NCI-H2081 treated with DMSO at 0.1 percent for 48 hours (cell line): ENCODE measurements at places on chromosomes 1 and 21.

DNA sequence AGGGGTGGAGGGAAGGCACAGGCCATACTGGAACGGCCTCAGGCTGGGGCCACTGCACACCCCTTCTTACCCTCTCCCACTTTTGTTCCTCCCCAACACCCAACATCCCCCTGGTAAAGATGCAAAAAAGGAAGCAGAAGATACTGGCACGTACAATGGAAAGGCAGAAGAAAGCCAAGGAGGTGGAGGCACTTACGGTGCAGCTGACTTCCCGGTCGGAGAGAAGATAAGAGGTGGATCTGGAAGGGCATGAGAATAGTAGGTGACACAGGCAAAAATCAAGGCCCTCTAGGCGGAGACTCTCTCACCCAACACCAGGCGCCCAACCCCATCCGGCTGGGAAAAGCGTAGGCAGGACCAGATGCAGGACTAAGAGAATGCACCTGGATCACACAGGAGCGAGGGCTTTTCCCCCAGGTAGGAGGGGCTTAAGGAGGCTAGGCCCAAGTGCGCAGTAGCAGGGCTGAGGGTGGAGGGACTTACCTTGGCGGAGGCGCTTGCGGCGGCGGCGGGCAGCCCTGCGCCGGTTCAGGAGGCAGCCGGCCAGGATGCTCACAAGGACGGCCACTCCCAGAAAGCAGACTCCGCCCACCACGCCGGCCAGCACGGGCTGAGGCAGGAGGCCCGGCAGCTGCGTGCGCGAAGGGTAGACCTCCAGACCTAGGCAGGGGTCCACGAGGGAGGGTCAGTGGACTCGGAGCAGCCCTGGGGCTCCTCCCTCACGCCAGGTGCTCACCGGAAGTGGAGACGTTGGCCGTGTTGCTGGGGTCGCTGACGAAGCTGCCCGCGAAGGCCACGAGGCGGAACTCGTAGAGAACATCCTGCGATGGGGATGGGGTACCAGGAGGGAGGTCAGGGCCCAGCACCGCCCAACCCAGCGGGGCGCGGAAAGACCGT is 4.1 kb upstream of the TAGLN2 start:
- DNase-seq, result no peak

GRCh38 chr21:33684923-33685560 is 42.7 kb downstream of the ITSN1 start:
- no peak for DNase-seq

- no peak for DNase-seq
Measured at GRCh38 chr1:113675302-113675701, 84.0 kb downstream of the PHTF1 start.

- DNase-seq, result no peak
Measured at GRCh38 chr1:200838676-200839445, 33.9 kb upstream of the GPR25 start.

- DNase-seq, result no peak
Measured at GRCh38 chr1:192980856-192981255, 78.3 kb downstream of the UCHL5 start.

GRCh38 chr1:167770127-167770526 is 48.3 kb downstream of the MPZL1 start:
- DNase-seq, result no peak

- DNase-seq, result no peak
Measured at GRCh38 chr1:2429780-2430591, 17.6 kb upstream of the PEX10 start.

DNA sequence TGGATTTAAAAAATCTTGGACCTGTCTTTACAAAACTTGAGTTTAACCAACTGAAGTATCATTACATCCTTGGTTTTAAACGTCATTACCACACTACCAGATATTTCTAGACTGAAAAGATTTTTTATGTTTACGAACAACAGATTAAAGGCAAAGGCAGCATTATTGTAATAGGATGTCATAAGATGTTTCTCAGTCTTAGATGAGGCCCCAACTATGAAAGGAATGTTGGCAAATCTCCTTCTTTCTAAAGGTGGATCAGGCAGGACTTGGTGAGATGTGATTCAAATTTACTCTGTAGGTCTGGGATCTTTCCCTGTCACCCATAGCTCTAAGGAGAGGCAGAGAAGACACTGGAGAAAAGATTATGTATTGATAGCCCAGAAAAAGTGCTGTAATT is 417.9 kb downstream of the PTBP2 start:
- DNase-seq, result no peak

DNA sequence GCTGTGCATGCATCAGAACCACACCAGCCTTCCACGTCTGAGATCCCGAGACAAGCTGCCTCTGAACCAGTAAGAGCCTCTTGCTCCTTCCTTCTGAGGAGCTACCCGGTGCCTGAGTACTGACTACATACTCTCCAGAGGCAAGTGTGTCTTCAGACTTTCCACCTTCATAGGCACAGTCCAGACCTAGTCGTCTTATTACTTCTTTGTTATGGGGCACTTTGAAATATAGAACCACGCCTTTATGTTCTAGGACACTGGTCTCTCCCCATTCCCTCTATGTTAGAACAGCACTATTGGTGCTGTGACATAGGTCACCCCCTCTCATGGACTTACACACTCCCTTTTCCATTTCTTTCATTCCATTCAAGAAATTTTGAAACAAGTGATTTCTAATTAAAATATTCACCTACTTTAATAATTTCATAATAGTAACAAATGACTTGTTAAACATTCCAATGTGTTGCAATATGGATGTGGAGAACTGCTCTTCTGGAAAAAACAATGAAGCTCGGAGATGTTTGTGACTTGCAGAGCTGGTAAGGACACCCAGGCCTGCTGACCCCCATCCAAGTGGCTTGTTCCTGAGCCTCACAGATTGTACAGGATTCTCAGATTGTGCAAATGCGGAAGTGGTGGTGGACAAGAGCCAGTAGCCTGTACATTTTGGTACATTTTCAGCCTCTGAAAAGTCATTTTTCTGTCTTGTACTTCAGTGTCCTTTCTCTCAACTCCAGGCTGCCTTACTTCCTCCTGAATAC is 76.1 kb upstream of the SIPA1L2 start:
- DNase-seq, result no peak

DNA sequence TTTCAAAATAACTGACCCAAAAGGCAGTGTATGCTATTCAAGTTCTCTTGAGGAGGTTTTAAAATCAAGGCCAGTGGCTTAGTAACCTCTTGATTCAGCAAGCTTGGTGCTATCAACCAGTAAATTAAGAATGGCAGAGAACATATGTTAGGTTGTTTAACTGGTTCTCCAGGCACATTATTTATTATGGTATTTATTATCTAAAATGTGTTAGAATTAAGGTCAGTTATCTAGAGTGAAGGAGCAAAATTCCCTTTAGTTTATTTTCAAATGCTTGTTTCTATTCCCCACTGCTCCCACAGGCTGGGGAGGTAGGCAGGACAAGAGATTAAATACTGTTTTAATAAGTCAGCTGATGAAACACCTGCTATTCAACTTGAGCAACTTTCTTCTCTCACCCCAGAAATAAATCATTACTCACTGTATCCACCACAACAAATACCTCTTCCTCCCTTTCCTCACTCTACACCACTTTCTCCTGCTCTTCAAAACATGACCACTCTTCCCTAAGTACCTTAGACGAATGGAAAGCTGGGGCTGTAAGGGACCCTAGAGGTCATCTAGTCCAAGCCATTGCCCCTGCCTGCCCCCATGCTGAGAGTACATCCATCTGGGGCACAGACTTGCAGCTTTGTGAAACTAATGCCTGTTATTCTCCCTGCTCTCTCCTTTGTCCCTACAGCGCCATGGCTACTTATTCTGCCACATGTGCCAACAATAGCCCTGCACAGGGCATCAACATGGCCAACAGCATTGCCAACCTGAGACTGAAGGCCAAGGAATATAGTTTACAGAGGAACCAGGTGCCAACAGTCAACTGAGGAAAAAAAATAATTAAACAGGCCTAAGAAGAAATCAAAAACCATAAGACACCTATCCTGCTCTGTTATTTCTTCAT is 71.7 kb downstream of the PRRX1 start:
- DNase-seq, result no peak

DNA sequence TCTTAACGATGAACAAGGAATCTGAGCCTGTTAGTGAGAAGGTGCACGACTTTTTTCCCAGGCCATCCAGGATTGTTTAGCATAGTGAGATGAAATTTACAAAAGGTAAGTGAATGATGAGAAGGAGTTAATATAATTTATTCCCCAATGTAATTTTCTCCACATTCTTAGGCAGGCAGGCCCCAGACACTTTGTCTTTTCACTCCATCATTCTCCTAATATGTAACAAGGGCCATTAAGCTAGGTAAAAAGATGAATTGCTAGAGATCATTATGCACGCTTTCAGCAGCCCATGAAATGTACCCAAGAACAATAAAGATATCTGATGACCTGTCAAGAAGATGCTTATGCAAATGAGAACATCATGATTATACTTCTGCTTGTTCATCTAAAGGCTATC is 24.1 kb downstream of the NIBAN1 start:
- no peak for DNase-seq

DNA sequence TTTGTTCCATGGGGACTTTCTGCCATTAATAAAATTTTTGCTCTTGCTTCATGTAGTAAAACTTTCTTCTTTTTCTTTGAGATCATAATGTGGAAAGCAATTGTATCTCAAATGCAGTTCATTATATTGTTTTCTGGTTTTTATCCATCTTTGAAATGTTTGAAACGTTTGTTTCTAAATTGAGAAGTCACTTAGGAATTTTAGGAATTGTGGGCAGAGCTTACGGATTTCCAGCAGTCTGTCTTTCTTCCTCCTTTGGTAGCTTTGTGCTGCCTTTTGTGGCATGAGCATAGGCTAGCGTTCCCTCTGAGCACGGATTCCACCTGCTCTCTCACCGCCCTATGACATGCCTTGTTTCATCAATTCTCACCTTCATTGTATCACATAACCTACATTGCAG is 2.9 kb upstream of the ST6GALNAC5 start:
- no peak for DNase-seq

- no peak for DNase-seq
Measured at GRCh38 chr21:26840201-26840600, 5.0 kb downstream of the ADAMTS1 start.

GRCh38 chr1:38088791-38089190 is 42.2 kb upstream of the POU3F1 start:
- DNase-seq, result no peak

GRCh38 chr1:161206411-161207140 is 4.4 kb downstream of the NDUFS2 start:
- no peak for DNase-seq

- DNase-seq, result no peak
Measured at GRCh38 chr1:1166642-1167397, 6.9 kb upstream of the TTLL10 start.

DNA sequence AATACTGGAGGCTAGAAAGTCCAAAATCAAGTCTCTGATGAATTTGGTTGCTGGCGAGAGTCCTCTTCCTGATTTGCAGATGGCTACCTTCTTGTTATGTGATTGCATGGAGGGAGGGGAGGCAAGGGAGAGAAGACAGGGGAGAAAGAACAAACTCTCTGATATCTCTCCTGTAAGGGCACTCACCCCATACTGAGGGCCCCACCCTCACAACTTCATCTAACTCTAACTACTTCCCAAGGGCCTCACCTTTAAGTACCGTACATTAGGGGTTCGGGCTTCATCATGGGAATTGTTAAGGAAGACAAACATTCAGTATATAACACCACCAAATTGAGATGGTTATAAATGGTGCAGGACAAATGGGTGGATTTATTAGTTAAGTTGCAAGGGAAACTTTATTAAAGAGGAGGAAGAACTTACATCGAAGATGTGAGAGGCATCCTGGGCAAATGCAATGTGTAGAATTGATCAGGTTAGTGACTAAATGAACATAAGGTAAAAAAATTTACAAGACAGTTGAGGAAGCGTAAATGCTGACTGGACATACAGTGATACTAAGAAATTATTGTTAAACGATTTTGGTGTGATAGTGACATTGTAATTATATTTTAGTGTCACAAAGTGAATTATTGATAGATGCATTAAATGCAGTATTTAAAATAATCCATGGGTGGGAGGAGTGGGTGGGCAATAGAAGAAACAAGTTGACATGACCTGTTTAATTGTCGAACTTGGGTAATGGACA is 10.6 kb downstream of the OR2B11 start:
- no peak for DNase-seq

- no peak for DNase-seq
Measured at GRCh38 chr21:45583831-45584509, 41.7 kb upstream of the SLC19A1 start.

- DNase-seq, result no peak
Measured at GRCh38 chr1:18919956-18920355, 17.6 kb upstream of the ALDH4A1 start.

- DNase-seq, result no peak
Measured at GRCh38 chr1:211382182-211382713, 55.6 kb downstream of the TRAF5 start.

GRCh38 chr1:97271916-97272788 is 550.6 kb downstream of the PTBP2 start:
- no peak for DNase-seq

- no peak for DNase-seq
Measured at GRCh38 chr1:46062651-46063319, 69.6 kb downstream of the PIK3R3 start.

- DNase-seq, result no peak
Measured at GRCh38 chr1:3060127-3060526, 8.9 kb upstream of the PRDM16 start.

GRCh38 chr1:162400790-162401355 is 11.1 kb downstream of the SH2D1B start:
- no peak for DNase-seq

DNA sequence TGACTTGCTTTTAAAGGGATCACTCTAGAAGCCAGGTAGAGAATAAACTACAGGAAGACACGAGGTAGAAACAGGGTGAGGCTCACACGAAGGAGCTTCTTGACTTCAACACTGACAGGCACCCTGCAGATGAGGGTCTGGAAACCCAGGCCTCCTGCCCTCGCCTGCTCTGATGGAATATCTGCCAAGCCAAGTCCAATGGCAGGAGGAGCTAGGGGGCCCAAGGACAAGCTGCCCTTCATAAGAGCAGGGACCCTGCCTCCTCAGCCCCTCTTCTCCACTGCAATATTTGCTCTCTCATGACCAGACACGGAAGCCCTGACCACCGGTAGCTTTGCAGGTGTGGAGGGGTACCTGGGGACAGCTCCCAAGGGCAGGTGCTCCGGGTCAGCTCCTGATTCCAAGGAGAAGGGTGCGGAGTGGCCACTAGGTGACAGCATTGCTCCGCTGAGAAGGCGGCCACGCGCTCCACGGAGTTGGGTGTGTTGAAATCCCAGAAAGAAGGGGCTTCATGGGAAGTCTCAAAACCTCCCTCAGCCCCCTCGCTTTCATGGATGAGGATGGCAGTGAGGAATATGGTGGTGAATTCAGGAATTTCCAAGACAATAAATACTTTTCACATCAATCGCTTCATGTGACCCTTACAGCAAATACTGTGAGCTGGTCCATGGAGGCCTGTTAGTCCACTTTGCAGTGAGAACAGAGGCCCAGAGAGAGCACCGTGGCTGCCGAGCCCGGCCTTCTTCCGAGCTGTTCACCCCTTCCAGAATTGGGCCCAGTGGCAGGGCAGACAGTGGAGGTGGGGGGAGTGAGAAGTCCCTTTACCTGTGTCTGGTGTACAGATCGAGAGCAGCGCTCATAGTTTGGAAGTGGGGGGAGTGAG is 33.2 kb upstream of the PAX7 start:
- DNase-seq, result no peak

- no peak for DNase-seq
Measured at GRCh38 chr1:101044749-101045148, 19.2 kb upstream of the DPH5 start.

GRCh38 chr1:78060857-78061563 is 15.2 kb downstream of the GIPC2 start:
- DNase-seq, result no peak

- no peak for DNase-seq
Measured at GRCh38 chr1:28494737-28495136, 11.1 kb upstream of the RCC1 start.
